ENCODE measurements at places on chromosomes 6 and 20.

- no peak for DNase-seq
These were observed 6.0 kb upstream of the ZBTB22 start for GRCh38 chr6:33323623-33323948.

DNA sequence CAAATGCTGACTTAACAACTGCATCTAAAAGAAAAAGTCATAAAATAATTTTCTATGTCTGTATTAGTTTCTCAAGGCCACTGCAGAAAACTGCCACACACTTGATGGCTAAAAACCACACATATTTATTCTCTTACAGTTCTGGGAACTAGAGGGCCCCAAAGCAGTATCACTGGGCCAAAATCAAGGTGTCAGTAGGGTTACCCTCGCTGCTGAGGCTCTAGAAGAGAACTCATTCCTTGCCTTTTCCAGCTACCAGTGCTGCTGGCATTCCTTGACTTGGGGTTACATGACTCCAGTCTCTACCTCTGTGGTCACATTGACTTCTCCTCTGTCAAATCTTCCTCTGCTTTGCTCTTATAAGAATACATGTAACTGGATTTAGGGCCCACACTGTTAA, 124.6 kb upstream of the THEMIS start:
- no peak for DNase-seq

GRCh38 chr6:88722686-88723085, 240.7 kb downstream of the RNGTT start:
- DNase-seq = no peak

GRCh38 chr6:78607189-78607588, 260.2 kb upstream of the IRAK1BP1 start:
- DNase-seq = no peak

GRCh38 chr20:62485062-62485700, 9.4 kb upstream of the GATA5 start:
- DNase-seq = peak; percentile 98

DNA sequence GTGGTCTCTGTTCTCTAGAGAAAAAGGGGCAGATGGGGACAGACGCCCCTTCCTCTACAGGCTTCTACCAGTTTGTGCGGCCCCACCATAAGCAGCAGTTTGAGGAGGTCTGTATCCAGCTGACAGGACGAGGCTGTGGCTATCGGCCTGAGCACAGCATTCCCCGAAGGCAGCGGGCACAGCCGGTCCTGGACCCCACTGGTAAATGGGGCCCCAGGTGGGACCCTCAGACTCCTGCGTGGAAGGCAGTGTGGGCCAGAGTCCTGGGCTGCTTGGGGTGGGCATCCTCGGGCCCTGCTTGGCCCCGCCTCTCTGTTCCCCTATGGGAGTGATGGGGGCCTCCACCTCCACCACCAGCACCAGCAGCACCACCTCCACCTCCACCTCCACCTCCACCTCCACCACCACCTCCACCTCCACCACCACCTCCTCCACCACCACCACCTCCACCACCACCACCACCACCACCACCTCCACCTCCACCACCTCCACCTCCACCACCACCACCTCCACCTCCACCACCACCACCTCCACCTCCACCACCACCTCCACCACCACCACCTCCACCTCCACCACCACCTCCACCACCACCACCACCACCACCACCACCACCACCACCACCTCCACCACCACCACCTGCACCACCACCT, 3.2 kb upstream of the TNFRSF6B start:
- peak; percentile 45 for DNase-seq

- no peak for DNase-seq
These were observed 261.4 kb upstream of the IRAK1BP1 start for GRCh38 chr6:78605909-78606446.

- no peak for DNase-seq
These were observed 54.9 kb upstream of the PDE10A start for GRCh38 chr6:165717732-165718465.

- no peak for DNase-seq
These were observed 159.7 kb downstream of the BMP7 start for GRCh38 chr20:57106692-57107091.

- no peak for DNase-seq
These were observed 137.4 kb downstream of the IPCEF1 start for GRCh38 chr6:154219250-154219649.

GRCh38 chr6:157611406-157611805, 211.6 kb upstream of the SNX9 start:
- DNase-seq = no peak

- DNase-seq = no peak
These were observed 71.3 kb upstream of the TOX2 start for GRCh38 chr20:43843096-43843964.

GRCh38 chr6:40480678-40481077, 106.5 kb downstream of the LRFN2 start:
- no peak for DNase-seq

DNA sequence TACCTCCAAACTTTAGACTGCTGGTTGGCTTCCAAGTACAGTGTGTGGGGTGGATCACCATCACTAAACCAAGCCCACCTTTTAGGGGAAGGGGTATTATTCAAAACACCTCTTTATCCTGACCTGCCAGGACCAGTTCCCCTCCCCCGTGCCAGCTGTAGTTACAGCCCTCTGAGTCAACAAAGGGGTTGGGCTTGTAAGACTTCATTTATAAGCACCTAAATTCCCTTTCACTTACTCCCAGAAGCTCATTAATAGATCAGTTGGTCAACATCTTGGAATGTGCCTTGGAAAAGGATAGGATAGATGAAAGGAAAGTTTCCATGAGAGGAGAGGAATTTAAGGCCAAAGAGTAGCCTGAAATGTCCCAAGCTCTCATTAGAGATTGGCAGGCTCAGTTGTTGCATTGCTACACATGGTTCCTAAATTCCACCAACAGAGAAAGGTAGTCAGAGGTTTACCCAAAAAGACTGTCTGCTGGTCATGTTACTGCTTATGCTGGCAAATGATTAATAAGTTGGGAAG, 59.2 kb downstream of the TNFAIP3 start:
- peak; percentile 24 for DNase-seq

GRCh38 chr6:155014670-155015300, 19.7 kb downstream of the TIAM2 start:
- no peak for DNase-seq

GRCh38 chr6:111685526-111685925, 79.8 kb upstream of the TRAF3IP2 start:
- DNase-seq = no peak

DNA sequence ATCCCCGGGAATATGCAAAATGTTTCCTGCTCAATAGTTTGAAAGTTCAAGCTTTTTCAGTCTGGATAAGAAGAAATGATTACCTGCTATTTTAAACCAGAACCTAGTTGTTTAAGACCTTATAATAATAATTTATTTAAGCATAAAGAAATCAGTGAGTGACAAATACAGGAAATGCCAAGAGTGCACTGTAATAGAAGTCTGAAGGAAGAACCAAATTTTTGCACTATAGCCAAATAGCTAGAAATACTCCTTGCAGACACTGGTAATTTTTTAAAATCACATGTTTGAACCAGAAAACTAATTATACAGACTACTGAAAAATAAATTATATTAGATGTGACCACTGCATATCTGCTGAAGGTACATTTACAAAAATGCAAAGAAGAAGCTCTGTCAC, 93.2 kb downstream of the MMS22L start:
- no peak for DNase-seq

DNA sequence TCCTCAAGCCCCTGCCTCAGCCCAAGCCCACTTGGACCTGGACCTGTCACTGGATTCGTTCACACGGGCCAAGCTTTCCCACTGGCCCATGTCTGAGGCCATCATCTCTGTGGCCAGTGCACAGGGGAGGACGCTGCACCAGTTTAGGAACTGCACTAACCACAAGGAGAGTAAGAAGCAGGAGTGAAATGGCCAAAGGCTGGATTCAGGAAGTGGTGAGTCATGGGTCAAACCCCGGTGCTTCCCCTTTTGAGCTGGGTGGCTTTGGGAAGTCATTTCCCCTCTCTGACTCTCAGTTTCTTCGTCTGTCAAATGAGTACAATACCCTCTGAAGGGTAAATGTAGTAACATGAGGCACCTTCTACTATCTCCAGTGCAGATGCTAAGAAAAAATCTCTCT, 87.9 kb downstream of the CD40 start:
- peak; percentile 13 for DNase-seq

- DNase-seq = peak; percentile 40
These were observed 304.9 kb downstream of the EYA4 start for GRCh38 chr6:133546098-133546497.

DNA sequence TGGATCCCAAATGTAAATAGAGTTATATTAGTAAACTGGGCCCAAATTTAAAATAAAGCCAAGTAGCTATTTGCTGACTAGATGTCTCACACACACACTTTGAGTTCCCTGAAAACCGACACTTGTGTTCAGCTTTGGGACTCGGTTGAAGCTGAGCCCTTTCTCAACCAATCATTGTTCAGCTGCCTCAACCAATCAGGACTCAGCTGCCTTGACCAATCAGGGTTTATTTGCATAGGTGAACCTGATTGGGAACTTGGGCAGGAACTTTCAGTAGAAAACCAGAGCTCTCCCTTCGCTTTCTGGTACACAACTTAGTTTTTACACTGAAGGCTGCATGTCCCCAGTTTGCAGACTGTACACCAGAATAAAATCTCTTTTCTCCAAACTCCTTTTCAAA, 301.7 kb downstream of the FOXA2 start:
- no peak for DNase-seq

- no peak for DNase-seq
These were observed 83.9 kb downstream of the BANF2 start for GRCh38 chr20:17783671-17784070.

DNA sequence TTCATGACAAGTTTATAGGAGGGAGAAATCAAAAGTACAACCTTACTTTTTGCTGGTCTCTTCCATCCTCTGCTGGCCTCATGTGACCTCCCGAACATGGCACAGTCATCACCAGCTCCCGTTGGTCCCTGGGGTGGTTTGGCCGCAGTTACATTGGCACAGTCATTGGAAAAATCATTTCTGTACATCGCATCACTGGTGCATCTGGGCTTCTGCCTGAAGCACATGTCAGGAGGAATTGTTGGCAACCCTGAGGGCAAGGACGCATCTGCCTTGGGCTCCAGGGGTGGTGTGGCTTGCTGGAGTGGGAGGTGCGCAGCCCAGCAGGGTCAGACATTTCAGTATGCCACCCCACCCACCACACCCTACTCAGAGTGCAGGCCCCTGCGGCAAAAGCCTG, 162.9 kb upstream of the SLC24A3 start:
- DNase-seq = no peak

DNA sequence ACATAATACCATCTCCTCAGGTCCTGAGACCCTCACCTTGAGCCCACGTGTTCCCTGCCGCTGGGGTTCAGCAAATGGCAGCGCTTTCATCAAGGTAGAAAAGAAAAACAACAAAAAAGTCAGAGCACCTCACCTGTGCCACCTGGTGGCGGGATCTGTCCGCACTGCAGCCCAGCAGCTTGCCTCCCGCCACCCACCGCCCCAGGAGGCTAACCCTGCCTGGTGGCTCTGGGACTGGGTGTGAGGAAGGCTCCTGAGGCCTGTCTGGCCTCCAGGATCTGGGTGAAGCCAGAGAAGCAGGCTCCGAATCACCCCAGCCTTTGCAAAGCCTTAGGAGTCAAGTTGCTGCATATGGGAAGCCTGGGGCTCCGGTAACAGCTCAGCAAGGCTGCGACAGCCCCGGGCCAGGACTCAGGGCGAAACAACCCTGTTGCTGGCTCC, 270.8 kb downstream of the BMP7 start:
- peak; percentile 35 for DNase-seq

GRCh38 chr6:33757113-33757512, 10.4 kb upstream of the IP6K3 start:
- DNase-seq = peak; percentile 38

DNA sequence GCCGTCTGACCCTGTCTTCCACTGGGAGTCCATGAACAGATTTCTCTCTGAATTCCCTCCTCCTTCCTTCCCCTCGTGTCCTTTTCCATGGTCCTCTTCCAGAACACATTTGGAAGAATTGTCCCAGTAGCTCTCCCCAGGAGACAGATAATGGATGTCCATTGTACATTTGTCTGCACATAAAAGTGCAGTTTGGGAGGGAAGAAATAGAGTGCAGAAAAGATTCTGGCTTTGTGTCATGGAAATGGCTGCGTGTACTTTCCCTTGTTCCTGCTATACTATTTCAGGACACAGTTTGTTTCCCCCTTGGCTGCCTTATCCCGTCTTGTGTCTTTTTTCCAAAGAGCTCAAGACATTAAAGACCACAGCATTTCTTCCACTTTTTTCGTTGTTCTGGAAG, 127.6 kb downstream of the SYNDIG1 start:
- DNase-seq = no peak

- no peak for DNase-seq
These were observed 120.3 kb downstream of the KCNQ5 start for GRCh38 chr6:72742001-72742673.

GRCh38 chr6:28860581-28860980, 63.2 kb downstream of the TRIM27 start:
- DNase-seq = no peak

DNA sequence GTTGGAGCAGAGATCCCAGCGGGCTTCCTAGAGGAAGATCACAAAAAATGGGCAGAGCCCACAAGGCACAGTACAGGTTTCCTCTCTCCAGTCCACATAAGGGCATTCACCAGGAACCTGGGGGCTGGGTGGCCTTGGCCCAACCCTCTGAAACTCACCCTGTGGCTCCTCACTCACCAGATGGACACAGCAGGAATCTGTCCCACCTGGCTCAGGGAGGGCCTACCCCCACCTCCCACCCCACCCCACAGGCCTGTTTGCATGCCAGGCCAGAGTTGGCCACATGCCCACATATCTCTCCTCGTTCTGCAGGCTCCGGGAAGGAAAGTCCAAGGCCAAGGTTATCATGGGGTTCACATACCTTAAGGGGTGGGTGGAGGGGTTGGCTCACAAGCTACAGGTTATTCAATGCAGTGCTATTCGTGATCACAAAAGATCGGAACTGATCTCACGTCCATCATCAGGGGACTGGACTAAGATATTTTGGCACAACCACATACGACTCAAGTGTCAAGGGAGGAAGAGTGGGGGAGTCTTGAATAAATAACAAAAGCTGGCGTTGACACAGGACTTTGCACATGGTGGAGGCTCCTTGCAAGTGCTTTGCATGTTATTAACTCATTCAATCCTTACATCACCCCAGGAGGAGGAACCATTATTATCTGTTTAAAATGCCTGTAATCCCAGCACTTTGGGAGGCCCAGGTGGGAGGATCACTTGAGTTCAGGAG, 13.0 kb downstream of the RIPOR3 start:
- no peak for DNase-seq

DNA sequence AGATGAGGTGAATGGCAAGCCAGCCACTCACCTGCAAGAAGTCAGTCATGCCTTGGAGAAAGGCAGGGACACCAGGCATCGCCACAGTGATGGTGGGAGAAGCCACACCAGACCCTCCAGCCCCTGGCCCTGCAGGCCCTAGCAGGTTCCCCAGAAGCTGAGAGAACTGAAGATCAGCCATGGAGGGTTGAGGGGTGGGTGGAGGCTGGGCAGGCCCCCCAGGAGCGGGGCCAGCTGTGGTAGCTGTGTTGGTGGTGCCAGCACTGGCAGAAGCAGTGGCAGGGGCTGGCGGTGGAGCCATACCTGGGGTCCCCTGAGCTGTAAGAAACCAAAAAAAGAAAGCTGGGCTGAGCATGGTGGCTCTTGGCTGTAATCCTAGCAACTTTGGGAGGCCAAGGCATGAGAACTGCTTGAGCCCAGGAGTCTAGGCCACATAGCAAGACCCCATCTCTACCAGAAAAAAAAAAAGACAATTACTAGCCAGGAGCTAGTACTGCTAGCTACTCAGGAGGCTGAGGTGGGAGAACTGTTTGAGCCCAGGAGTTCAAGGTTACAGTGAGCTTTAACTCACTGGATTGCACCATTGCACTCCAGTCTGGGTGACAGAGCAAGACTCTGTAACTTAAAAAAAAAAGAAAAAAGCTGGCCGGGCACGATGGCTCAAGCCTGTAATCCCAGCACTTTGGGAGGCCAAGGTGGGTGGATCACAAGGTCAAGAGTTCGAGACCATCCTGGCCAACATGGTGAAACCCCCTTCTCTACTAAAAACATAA, 9.5 kb downstream of the BAG6 start:
- no peak for DNase-seq
